K562 (cell line): ENCODE measurements at places on chromosomes 12 and 14.

GRCh38 chr12:30188602-30189326 lies 405.0 kb upstream of the TMTC1 start:
- DNase-seq: no peak

DNA sequence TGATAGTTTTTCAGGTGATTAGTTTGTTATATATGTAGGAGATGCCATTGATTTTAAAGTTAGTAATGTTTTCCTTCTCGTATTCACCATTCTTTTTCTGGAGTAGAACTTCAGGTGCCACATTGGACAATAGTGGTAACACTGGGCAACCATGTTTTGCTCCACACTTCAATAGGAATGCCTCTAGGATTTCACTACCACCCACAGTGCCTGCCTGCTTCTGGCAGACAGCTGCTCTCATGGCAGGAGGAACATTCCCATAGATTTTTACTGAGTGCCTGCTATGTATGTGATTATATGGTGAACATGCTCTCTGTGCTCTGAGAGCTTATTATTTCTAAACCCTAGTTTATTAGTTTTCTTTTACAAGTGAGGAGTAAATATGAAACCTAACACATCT lies 53.7 kb downstream of the GCH1 start:
- no peak for DNase-seq

- DNase-seq: no peak
These were observed 357.7 kb upstream of the FLRT2 start for GRCh38 chr14:85172290-85172689.

- no peak for DNase-seq
These were observed 128.6 kb downstream of the MED13L start for GRCh38 chr12:116148844-116149243.

DNA sequence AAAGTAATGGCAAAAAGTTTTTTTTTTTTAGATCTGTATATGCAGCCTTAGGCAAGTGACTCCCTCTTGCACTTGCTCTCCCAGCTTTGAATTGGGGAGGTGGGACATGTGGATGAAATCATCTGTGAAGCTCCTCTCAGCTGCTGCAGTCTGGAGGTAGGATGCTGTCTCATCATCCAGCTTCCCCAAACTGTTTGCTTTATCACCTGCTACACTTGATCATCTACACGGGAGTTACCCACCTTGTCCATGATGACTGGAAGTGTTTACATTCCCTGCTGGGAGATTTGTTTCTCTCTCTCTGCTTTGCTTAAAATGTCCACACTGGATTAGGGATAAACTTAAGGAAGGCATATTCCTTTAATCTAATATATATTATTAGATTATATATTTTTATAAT lies 8.5 kb upstream of the FGF23 start:
- DNase-seq: peak; percentile 16

- DNase-seq: no peak
These were observed 199.8 kb downstream of the LRFN5 start for GRCh38 chr14:41806366-41806975.
